ENCODE measurements at places on chromosomes 3 and 15. TPM values are rescaled to one million over a fixed set of nuclear protein-coding genes. Genes with fewer than 3 reads are reported as not detected.

DPH3 gene
- total RNA-seq = 23.4 TPM

A4GNT gene
- total RNA-seq = not detected

PARP15 gene
- total RNA-seq = 9.1 TPM

CPA3 gene
- not detected for total RNA-seq

KNSTRN gene
- 61.5 TPM for total RNA-seq

CPN2 gene
- not detected for total RNA-seq

DNA sequence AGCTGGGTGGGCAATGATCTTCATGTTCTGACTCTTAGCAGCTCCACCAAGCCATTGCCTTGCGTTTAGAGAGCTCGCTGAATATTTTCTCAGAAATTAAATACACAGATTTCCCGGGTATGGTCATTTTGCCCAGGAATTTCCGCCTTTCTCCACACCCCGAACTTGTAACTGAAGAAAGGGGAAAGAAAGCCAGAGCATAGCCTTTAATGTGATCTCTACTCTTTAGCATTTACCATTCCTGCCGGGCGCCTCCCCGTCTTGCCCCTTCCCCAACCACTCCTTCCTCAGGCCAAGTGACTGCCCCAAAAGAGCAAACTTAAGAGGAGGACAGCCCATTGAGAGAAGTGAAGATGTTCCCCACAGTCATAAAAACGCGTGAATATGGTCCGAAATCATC, 53.1 kb downstream of the LMCD1 start:
- DNase-seq = no peak

- DNase-seq = no peak
These were observed 10.4 kb upstream of the CLK3 start for GRCh38 chr15:74604983-74605794.

DNA sequence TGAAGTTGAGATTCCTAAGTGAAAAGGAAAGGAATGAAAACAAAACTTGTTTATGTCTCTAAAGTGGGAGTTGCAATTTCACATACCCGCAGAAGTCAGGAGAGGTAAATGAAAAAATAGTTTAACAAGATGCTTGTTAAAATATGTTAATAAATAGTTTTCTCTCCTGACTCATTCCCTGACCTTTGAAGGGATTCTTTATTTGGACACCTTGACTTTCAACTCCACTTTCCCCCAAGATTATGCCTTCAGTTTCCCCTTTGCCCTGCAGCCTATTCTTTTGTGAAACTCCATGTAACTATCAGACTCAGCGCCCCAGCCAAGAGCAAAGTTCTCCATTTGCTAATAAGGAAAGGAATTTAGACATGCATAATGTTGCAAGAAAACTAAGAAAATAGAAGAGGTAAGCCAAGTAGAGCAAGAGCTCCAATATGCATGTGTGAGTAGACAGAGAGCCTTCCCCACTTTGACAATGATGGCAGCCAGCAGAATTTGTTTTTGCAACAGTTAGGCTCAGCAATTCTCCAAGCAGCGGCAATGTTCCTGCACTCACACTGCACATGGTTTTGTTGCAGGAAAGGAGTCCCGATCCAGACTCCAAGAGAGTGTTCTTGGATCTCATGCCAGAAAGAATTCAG, 61.2 kb downstream of the CD200 start:
- DNase-seq = no peak

- no peak for DNase-seq
These were observed 206.1 kb downstream of the CADPS start for GRCh38 chr3:62669161-62669560.

- peak; percentile 48 for DNase-seq
These were observed 2.3 kb upstream of the TLE3 start for GRCh38 chr15:70099967-70100473.

- DNase-seq = no peak
These were observed 118.1 kb upstream of the MEIS2 start for GRCh38 chr15:37218351-37218916.

GRCh38 chr15:96561593-96561992, 231.1 kb downstream of the NR2F2 start:
- DNase-seq = no peak

DNA sequence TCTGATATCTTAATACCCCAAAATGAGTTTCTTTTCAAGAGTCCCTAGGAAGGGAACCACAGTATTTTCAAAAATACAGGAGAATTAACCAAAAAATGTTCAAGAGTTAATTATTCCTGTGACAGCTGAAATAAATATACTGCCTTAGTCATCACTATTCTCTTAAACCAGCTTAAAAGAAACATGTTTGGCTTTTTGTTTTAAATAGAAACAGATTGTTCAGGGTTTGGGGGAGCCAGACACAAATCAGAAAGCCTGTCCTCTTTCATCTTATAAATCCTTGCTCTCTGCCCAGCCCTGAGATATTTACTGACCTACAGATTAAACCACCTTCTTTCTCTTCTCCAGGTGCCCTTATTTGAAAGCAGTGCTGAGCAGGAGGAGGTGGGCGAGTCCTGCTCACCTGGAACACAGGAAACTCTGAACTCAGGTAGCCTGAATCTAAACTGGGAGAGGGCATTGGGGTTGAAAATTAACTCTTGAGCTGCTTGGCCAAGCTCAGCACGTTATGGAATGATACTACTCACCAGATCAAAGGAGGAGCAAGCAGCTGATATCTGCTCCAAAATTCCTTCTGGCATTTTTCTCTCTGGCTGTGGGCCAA, 84.1 kb upstream of the SPRED1 start:
- DNase-seq = no peak

GRCh38 chr3:159165961-159166360, 364.1 kb downstream of the MFSD1 start:
- no peak for DNase-seq
